CD8-positive, alpha-beta T cell (primary cell): ENCODE measurements at places on chromosomes 3 and 15.

DNA sequence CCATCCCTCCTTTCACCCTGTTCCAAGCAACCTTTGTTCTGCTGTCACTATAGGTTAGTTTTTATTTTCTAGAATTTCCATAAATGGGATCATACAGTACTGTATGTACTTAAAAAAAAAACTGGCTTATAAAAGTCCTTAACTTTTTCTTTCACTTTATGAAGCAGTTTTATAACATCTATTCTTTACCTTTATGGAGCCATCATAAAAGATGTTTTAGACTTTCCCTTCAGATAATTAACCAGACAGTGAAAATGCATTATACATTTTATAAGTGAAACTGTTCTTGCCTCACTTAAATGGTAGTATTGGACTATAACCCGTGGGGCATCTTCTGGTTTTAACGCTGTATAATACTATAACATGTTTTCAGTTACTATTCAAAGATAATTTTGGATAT, 26.2 kb downstream of the PLS1 start:
- DNase-seq: no peak

GRCh38 chr15:90320062-90320884, 31.8 kb upstream of the ZNF774 start:
- peak; percentile 64 for DNase-seq

- DNase-seq: no peak
Observed at GRCh38 chr15:101201411-101202174, 50.3 kb downstream of the CHSY1 start.

GRCh38 chr15:94673801-94674200, 442.4 kb downstream of the MCTP2 start:
- DNase-seq: no peak

DNA sequence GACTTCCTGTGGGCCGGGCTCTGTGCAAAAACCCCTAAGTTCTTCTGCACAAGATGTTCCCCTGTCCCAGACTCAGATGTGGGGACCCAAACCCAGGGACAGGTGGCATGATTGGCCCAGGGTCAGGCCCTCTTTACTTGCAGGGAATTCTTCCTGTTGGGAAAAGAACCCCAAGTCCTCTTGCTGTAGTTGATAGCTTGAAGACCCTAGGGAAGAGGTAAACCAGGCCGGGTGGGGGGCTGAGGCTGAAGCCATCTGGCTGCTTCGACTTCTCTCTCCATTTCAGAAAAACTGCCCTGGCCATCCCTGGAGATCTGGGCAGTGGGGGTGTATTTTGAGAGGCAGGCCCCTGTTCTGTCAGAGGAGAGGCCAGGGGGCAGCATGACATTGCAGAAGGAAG, 23.5 kb downstream of the SSUH2 start:
- no peak for DNase-seq

DNA sequence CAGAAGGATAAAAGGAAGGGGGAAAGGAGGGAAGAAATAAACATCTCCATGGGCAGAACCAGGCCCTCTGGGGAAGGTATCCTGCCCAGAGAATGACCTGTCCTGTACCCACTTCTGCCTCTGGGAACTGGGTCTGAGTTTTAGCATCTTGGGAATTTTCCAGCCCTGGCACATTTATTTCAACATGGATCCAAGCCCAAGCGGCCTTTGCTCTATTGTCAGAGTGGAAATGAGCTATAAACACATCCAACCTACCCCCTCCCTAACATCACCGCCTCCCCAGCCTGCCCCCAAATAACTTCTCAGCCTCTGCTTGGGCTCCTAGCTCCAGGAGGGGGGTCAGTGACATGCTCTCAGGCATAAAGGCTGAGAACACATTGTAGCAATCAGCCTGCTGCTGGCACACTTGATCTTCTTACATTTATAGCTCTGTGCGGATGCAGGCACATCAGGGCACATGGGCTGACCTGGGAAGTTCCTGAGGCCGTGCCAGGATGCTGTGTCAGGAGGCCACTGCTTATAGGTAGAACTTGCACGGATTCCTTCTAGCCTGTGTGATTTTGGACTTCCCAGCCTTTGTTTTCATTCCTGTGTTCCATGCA, 4.6 kb upstream of the OXTR start:
- DNase-seq: no peak

- DNase-seq: no peak
Observed at GRCh38 chr15:92653836-92654539, 1.6 kb downstream of the FAM174B start.

GRCh38 chr3:167615030-167615429, 38.7 kb downstream of the WDR49 start:
- no peak for DNase-seq

DNA sequence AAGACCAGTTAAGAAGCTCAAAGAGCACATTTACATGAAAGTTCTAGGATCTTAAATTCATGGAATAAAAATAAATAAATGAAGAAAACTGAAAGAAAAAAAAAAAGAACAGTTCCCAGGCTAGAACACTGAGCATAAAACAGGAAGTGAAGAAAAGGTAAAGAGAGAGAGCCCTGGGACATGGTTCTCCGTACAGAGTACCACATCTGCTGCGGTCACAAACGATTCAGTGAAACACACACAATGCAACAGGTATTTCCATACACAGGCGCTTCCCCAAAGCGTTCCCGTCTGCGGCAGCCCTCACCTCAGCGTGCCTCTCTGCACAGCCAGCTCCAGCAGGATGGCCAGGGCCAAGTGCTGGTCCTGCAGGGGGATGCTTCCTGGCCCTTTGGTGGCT, 49.4 kb downstream of the HERC2 start:
- no peak for DNase-seq

- DNase-seq: no peak
Observed at GRCh38 chr3:73192036-73192738, 130.7 kb downstream of the EBLN2 start.

- no peak for DNase-seq
Observed at GRCh38 chr3:135771760-135772159, 193.8 kb upstream of the PPP2R3A start.

GRCh38 chr3:148879256-148879655, 14.2 kb downstream of the CPA3 start:
- DNase-seq: no peak

DNA sequence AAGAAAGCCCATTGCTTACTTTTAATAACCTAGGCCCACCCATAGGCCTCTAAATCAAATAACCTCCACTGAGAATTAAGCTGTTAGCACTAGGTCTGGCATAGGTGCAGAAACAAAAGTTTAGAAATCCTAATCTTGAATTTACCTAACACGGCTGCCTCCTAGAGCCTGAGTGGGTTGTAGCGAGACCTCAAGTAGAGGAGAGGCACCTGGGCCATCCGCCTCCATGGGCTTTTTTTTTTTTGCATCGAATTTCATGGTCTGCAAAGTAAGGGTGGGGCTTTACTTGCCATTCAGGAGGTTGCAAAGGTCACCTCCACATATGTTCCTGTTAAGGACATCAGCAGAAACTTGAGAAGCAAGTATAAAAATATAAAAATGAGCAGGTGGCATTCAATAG, 6.6 kb upstream of the TPM1 start:
- no peak for DNase-seq

DNA sequence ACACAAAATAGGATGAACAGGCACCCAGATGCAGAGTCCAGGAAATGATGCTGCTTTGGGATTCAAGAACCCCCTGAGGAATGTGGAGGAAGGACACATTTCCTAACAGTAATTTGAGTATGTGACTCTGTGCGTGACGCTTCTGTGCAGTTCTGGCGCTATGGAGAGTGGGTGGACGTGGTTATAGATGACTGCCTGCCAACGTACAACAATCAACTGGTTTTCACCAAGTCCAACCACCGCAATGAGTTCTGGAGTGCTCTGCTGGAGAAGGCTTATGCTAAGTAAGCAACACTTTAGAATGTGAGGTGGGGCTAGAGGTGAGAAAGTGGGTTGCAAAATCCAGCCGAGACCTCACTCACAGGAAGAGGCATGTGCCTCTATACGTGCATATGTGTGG, 28.3 kb downstream of the CAPN3 start:
- no peak for DNase-seq

- DNase-seq: no peak
Observed at GRCh38 chr3:190621927-190622326, 108.0 kb downstream of the IL1RAP start.

DNA sequence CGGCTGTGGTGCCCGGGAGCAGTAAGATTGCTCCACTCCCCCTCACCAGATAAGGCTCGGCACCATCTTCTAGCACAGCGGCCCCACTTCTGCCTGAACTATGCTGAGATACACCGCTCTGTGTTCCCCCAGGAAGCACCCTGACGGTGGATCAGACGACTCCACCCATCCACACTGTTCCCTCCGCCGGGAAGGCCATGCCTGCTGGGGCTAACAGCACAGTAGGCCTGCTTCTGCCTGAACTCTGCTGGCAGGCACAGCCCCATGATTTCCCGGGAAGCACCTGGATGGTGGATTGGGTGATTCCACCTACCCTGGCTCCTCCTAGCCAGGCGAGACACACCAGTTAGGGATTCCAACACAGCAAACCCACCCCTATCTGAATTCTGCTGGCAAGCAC, 36.3 kb upstream of the PPM1L start:
- no peak for DNase-seq

DNA sequence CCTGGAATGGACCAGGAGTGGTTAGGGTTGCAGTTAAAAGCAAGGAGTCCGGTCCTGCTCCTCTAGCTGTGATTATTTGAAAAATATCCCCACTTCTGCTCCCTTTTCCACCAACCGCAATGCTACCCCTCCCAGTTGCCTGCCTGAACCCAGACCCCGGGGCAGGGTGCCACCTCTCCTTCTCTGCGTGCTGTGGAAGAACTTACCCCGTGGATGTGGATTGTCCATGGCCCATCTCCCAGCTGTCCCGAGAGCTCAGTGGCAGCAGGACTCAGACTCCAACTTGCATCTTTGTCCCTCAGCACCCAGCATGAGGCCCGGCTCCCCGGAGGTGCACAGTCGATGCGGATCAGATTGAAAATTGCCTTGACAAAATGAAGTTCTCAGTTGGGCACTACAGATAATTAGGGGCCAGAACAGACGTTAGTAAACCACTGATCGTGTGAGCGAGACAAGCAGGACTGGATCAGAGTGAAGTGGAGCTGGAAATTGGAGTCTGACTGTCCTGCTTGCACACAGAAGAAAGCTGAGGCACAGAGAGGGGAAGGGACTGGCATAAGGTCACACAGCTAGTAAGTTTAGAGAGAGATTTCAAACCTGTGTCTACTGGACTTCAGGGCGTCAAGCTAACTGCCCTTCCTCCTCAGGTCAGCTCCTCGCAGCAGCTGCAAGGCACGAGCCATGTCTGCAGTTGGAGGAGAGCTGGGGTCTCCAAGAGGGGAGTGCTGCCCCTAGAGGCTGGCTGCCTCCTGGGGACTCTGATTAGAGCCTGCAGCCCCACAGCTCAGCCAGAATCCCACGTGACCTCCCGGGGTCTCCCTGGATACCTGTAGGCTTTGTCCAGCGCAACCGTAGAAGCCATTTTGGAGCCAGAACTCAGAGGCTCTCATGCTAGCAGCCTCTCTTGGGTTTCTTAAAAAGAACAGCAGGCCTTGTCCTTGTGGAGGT, 14.7 kb downstream of the SLC6A1 start:
- DNase-seq: no peak

GRCh38 chr3:121835465-121835801, 424 bp downstream of the EAF2 start:
- DNase-seq: no peak

- peak; percentile 76 for DNase-seq
Observed at GRCh38 chr3:13414040-13414729, 5.9 kb downstream of the NUP210 start.

DNA sequence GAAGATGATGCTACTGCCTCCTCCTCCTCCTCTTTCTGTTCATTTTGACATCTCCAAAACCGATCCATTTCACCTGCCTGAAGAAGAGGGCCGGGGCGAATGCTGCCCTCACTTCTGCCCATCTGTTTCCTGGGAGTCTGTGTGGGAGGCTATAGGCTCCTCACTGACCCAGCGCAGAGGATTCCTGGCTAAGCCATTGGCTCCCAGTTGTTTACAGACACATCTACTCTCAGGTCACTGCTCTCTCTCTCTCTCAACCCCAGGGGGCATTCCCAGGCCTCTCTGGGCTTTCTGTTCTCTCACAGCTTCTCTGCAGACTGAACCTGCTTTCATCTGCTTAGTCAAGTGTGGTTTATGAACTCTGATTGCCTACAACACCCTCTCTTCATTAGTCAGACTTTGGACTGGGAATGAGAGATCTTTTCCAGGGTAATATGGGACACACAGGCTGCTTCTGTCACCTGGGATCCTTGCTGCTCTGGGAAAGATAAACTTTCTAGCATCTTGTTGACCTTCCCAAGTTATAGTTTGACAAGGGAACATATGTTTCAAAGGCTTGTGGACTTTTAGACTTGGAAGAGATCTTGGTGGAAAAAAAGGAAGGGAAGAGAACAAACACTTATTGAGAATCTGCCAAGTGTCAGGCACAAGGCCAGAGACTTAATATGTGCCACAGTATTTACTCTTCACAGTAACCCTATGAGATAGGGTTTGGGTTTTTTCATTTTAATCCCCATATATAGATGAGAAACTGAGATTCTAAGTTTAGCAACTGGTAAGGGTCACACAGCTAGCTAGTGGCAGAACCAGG, 30.2 kb upstream of the USP3 start:
- DNase-seq: no peak

- no peak for DNase-seq
Observed at GRCh38 chr3:135779590-135780235, 185.8 kb upstream of the PPP2R3A start.

- no peak for DNase-seq
Observed at GRCh38 chr15:86054338-86054737, 25.3 kb upstream of the AGBL1 start.

- DNase-seq: no peak
Observed at GRCh38 chr3:190051641-190052040, 69.1 kb downstream of the P3H2 start.

DNA sequence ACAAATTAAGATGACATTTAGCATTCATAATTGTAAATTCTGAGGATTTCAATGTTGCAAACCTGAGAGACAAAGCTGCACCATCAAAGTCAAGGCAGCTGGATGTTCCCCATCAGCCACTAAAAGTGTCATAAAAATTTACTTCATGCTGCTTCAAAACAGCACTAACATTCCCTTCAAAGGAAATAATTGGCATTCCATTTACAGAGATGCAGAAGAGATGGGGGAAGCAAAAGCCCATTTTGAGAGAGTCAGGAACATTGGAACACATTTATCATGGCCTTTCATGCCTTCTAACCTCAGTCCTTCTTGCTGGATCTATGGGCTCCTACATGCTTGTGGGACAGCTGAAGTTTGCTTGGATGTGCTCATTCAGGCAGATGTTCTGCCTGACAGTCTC, 6.4 kb upstream of the TMEM158 start:
- no peak for DNase-seq

GRCh38 chr3:72659596-72659995, 188.6 kb downstream of the SHQ1 start:
- no peak for DNase-seq

DNA sequence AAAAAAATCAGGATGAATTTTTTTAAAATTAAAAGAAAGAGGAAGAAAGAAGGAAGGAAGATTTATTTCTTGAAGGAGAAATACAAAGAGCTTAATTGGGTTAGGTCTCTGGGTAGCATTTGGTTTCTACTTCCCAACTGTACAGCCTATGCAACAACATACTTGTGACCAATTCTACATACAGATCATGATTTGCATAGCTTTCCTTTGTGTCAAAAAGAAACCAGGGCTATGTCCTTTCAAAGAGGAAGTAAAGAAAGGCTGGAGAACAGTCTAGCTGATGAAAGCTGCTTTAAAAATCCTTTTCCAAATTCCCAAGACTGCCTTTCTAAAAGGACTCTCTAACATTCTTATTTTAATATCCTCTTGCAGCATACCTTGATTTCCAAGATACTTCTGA, 6.1 kb upstream of the HGD start:
- DNase-seq: no peak

- no peak for DNase-seq
Observed at GRCh38 chr3:22318325-22318724, 567.3 kb upstream of the ZNF385D start.
